ENCODE measurements at places on chromosomes 7 and 10.

GRCh38 chr7:42181566-42181965, 55.4 kb downstream of the GLI3 start:
- no peak for DNase-seq

DNA sequence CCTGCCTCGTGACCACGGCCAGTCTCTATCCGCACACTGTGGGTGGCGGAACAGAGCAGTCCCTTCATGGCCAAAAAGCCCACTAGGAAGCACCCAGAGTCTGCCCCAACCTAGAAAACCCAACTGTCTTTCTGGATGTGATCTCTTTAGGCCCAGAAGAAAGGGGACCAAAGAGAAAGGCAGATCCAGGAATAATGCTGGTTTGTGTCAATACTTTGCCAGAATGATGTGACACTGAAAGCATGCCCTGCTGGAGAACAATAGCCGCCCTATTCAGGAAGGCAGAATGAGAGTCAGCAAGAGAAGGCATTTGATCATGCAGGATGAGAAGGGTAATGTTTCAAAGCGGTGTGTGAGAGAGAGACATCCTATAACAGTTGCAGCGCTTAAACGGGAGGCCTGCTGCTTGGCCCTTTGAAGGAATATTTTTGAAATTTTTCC, 274.7 kb downstream of the USP6NL start:
- no peak for DNase-seq

DNA sequence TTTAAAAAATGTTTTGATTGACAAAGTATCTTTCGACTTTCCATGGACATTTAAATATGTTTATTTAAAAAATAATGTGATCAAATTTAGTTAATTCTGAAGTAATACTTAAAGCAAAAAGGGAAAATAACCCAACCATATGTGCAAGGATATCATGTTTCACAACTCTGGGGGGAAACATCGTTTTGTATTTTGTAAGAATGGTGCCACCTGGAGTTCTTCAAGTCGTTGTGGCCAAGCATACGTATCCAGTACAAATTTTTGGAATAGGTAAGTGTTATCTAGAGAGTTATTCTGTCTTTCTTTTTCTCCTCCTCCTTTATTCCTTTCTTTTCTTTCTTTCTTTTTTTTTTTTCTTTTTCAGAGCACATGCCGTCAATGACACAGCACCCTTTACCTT, 176.2 kb upstream of the CSTF2T start:
- no peak for DNase-seq

- DNase-seq, result no peak
These were observed 208.3 kb downstream of the JAZF1 start for GRCh38 chr7:27972276-27972675.

- DNase-seq, result no peak
These were observed 15.9 kb upstream of the PFKFB3 start for GRCh38 chr10:6186894-6187256.

- DNase-seq, result no peak
These were observed 38.0 kb downstream of the PSAP start for GRCh38 chr10:71812913-71813590.

GRCh38 chr10:30734901-30735300, 105.3 kb upstream of the LYZL2 start:
- no peak for DNase-seq

DNA sequence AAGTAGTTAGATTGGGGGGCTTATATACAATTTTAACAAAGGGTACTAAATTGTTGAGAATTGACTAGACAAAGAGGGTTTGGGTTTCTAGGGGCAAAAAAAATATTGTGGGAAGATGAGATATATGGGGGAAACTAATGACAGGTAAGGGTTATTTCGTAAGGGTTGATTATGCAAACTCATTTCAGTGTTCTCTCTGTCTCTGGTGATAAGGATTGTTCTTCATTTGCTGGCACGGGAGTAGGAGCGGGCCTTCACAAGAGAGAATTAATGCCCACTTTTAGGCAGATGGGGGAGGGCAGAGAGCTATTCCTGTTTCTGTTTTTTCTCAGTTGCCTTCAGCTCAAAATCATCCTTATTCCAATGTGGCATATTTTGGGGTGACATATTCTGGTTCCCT, 258.4 kb downstream of the EXOC4 start:
- DNase-seq, result no peak

- DNase-seq, result no peak
These were observed 88.2 kb downstream of the BBS9 start for GRCh38 chr7:33217595-33217994.

- DNase-seq, result no peak
These were observed 464.4 kb downstream of the TCERG1L start for GRCh38 chr10:130847170-130847569.

- no peak for DNase-seq
These were observed 89.9 kb upstream of the PPP1R3A start for GRCh38 chr7:114008696-114009095.

GRCh38 chr10:60323162-60323561, 66.5 kb downstream of the ANK3 start:
- DNase-seq, result no peak

DNA sequence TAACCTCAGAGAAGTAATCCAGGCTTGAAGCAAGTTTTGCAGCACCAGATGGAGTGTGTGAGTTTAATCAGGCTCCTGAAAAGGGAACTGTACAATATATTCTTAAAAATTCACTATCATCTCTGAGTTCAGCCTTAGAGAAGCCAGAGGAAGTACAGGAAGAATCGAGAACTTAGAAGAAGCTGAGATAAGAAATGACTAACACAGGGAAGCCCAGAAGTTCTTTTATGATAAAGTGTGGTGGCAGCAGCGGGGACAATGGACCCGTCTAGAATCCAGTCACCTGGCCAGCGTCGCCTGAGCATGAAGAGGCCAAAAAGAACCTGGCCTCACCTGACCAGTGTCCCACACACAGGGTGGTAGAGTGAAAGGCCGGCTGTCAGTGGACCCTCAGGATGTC, 161.0 kb downstream of the USP6NL start:
- DNase-seq, result no peak

GRCh38 chr7:2821161-2821841, 22.8 kb downstream of the GNA12 start:
- DNase-seq, result no peak

- no peak for DNase-seq
These were observed 262.7 kb downstream of the CTNNA3 start for GRCh38 chr10:67433276-67433675.

- no peak for DNase-seq
These were observed 432.7 kb upstream of the GALNT17 start for GRCh38 chr7:70699271-70699670.

DNA sequence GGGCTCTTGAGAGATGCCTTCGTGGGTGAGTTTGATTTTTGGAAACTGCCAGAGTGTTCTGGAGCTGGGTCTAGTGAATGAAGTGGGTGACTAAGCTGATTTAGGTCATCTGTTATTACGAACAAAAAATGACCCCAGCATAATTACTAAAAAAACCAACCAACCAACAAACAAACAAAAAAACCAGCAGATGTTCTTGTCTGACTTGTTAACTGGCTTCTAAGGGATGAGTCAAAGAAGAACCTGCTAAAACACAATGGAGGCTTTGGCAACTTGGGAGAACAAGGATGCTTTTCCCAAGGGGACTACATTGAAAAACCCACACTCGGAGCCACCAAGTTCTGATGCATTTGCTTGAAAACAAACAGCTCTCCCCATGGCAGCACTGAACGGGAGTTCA, 11.5 kb downstream of the TACR2 start:
- DNase-seq, result no peak

DNA sequence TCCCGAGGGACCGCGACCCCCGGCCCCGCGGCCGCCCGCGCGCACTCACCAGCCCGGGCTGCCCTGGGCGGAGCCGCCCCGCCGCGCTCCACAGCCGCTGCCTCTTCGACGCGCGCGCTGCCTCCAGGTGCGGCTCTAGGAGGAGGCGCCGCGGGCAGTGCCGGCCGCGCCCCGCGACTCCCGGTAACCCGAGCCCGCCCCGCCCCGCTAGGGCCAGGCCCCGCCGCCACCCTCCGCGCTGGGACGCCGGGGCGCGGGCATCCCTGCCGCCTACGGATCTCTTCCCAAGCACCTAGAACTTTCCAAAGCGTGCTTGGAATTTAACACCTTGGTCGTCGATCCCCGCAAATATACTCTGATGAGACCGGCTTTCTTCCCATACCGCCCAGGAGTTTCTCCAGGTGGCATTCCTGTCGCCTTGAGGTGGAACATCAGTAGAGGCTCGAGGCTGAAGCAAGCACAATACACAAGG, at the start of gene SLC26A5:
Gene SLC26A5, minus strand, starts transcription at position 159 of the 472 bp plus-strand sequence. CDS start 24,693 bp downstream, outside the sequence.
- no peak for DNase-seq

- DNase-seq, result no peak
These were observed 54.2 kb downstream of the TRIL start for GRCh38 chr7:28903730-28904577.

DNA sequence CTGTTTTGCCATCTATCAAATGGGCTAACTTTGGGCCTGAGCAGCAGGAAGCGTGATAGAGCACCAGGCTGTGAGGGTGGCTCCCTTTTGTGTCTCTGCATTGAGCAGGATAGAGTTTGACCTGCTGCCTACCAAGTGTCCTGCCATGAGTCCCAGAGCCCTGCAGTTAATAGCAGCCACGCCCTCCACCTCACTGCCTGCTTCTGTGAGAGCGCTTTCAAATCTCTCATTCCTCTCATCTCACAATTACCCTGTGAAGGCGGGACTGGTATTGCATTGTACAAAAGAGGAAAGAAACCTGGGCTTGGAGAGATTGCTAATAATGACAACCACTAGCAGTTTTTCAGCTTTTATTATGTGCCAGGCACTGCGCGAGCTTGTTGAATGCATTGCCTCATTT, 39.9 kb downstream of the UNC5B start:
- no peak for DNase-seq

DNA sequence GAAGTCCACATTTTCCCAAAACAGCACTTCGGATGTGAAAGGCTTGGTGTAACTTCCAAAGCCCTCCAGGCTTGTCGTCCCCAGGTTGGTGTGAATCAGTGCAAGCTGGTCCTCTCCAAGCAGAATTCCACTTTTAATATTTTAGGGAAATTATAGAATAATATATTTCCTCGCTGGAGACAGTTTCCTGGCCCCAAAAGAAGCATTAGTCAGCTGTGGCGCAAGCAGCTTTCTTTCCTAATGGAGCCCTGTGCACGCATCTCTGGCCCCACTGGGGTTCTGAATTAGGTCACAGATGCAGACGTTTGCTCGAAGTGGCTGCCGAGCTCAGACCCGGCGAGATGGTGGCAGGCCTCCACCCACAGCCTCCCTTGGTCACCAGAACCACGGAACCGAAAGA, 33.3 kb upstream of the MNX1 start:
- no peak for DNase-seq

DNA sequence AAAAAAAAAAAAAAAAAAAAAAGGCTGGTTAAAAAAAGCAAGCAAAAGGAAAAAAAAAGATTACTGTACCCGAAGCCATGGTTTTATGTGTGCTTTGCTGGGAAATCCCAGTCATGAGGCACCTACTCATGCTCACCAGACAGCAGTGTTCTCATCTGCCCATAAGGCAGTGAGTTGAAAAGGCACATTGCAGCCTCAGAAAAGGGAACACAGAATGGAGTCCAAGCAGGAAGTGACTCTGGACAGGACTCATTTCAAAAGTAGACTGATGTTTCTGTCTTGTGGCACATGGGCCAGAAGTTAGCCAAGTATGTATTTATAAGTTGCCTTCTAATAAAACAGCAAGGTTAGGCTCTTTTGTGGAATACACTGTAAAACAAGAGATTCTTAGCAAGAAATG, 40.2 kb downstream of the PDSS1 start:
- no peak for DNase-seq

DNA sequence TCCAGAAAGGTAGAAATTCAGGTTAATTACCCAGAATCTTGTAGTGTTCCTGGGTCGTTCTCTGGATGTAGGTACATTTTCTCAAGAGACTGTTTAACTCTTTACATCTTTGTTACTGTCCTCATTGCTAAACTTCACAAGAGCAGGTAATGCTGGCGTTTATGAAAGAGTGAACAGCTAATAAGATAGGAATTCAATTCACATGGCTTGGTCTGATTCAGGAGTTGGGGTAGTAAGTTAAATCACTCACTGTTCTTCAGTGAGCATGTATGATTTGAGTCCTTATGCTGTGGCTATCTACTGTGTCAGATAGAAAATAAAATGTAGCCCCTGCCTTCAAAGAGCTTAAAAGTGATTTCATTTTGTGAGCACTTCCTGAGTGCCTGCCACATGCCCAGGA, 480.0 kb downstream of the LRMDA start:
- DNase-seq, result no peak

DNA sequence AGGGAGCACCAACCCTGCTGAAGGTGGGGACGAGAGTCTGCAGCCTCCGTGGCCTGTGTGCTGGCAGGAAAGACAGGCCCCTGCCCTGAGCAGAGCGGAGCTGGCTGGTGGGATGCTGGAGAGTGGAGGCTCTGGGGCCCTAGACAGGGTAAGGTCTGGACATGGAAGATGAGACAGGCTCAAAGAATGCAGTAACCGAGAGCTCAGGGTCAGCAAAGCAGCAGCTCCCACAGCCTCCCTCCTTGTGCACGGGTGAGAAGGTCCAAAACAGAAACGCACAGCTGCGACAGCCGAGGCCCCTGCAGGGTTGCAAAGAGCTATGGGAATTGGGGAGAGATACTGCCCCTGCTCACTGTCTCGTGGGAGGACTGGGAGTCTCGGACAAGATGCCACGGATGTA, 80.5 kb downstream of the TNS3 start:
- DNase-seq, result no peak

Data from stimulated activated CD4-positive, alpha-beta T cell treated with anti-CD3 and anti-CD28 coated beads, Interleukin-1b, Interleukin-23, amount 100 ng/mL, for 1 hour (primary cell).